ENCODE measurements at places on chromosomes 5 and 9.

DNA sequence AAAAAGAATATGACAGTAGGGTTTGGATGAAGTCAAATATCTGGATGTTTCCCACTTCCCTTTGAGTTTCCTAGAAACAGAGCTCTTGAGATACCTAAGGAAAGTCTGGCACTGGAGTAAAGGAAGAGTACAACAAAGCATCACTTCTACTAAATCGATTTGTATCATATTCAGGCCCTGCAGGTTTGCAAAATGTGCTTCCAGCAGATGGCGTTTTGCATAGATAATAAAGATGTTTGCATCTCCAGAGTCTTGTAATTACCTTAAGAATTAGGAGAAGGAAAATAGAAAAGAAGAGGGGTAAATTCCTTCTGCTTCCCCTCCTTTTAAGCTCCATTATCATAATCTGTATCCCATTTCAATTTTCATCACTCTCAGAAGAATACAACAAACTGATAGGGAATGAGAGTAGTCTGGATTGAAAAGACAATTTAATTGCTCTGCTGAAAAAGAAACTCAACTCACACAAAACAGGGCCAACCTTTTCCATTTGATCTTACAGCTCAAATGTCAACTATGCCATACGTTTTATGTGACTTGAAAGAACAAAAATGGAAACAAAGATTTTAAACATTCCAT lies 380.4 kb downstream of the PTPRD start:
- H3K27ac ChIP-seq: no peak overlapping the region
- no peaks in the 10 kb centered on the region for H3K4me1 ChIP-seq
- no peak for ATAC-seq
- H3K36me3 ChIP-seq: no peaks in the 10 kb centered on the region
- no peak overlapping the region for H3K4me3 ChIP-seq
- H3K27me3 ChIP-seq: no peaks in the 10 kb centered on the region

DNA sequence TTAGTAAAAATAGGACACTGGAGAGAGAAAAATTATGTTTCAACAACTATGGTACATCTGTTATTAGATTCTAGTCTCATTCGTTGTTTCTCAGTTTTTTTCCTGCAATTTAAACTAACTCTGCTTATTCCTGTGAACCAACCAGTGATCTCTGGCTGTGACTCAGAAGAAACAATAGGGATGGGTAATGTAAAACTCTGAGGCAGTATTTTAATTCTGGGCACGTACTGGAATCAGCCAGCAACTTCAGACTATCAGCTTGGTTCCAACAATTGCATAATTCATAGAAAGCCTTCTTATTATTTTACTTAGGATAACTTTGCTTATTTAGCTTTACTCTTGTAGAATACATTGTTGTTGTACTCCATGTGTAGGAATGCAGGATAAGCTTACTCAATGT lies 28.8 kb downstream of the MLLT3 start:
- no peaks in the 10 kb centered on the region for H3K27me3 ChIP-seq
- no peak overlapping the region for H3K27ac ChIP-seq
- H3K4me3 ChIP-seq: no peak overlapping the region
- ATAC-seq: no peak
- peaks cover 6% of the 10 kb centered on the region for H3K4me1 ChIP-seq

DNA sequence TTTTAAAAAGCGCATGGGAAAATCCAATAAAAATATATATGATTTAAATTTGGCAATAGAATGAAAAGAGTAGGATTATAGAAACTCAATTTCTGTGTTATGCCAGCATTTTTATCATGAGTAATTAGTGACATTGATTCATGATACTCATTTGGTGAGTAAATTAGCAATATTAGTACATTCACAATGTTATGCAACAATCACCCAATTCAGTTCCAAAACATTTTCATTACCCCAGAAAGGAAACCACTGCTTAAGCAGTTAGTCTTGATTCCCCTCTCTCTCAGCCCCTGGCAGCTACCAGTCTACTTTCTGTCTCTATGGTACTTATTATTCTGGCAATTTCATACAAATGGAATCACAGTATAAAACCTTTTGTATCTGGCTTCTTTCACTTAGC lies 27.0 kb downstream of the OSMR start:
- H3K27ac ChIP-seq: no peak overlapping the region
- H3K36me3 ChIP-seq: no peaks in the 10 kb centered on the region
- no peaks in the 10 kb centered on the region for H3K4me1 ChIP-seq
- no peak overlapping the region for H3K4me3 ChIP-seq
- no peaks in the 10 kb centered on the region for H3K27me3 ChIP-seq
- ATAC-seq: no peak

DNA sequence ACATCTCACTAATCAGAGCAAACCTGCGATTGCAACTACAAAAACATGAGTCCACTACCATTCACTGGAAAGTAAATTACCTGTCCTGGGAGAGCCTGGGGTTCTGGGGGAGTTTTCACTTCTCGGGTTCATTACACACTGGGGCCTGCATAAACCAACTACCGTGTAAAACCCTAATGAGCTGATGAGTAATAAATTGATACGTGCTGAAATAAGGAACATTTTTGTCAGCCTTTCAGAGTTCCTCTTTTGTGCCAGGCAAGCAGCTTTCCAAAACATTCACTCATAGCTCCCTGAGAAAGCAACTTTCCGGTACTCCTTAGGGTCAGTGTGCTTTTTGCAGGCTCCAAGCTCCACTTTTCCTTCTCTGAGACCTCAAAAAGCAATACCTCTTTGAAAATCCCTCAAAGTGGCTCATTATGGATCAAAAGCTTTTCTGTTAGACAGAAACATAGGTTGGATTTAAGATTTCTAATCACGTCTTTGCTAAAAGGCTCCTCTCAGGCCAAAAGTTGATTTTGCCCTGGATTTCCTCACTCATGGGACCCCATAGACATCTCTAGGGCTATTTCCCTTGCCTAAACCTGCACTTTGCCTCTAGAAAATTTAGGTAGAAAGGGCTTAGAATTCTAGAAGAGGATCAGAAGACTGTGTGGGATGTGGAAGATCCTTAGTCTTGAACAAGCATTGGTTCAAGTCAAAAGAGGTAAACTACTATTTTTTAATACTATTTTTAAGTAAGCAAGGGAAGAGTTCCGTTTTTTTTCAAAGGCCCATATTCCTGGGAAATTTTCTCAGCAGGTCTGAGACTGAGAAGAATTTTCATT lies 74.8 kb downstream of the ST8SIA4 start:
- no peaks in the 10 kb centered on the region for H3K27me3 ChIP-seq
- ATAC-seq: peak; percentile 96
- H3K4me3 ChIP-seq: peak overlapping the region; percentile 51
- peak overlapping the region; percentile 92 for H3K27ac ChIP-seq
- peaks cover 12% of the 10 kb centered on the region for H3K36me3 ChIP-seq

GRCh38 chr5:54021431-54022164 lies 288.8 kb downstream of the ARL15 start:
- no peaks in the 10 kb centered on the region for H3K4me1 ChIP-seq
- H3K4me3 ChIP-seq: no peak overlapping the region
- ATAC-seq: no peak
- peaks cover 23% of the 10 kb centered on the region for H3K36me3 ChIP-seq

GRCh38 chr9:137429974-137430722 lies 7.0 kb downstream of the NOXA1 start:
- peak; percentile 45 for ATAC-seq
- H3K4me1 ChIP-seq: peaks cover 14% of the 10 kb centered on the region
- H3K36me3 ChIP-seq: no peaks in the 10 kb centered on the region
- H3K27ac ChIP-seq: no peak overlapping the region

- H3K36me3 ChIP-seq: peaks cover 3% of the 10 kb centered on the region
- no peak for ATAC-seq
- H3K27ac ChIP-seq: no peak overlapping the region
- no peak overlapping the region for H3K4me3 ChIP-seq
- no peaks in the 10 kb centered on the region for H3K27me3 ChIP-seq
Measured at GRCh38 chr9:15867334-15867733, 314.5 kb downstream of the CCDC171 start.

DNA sequence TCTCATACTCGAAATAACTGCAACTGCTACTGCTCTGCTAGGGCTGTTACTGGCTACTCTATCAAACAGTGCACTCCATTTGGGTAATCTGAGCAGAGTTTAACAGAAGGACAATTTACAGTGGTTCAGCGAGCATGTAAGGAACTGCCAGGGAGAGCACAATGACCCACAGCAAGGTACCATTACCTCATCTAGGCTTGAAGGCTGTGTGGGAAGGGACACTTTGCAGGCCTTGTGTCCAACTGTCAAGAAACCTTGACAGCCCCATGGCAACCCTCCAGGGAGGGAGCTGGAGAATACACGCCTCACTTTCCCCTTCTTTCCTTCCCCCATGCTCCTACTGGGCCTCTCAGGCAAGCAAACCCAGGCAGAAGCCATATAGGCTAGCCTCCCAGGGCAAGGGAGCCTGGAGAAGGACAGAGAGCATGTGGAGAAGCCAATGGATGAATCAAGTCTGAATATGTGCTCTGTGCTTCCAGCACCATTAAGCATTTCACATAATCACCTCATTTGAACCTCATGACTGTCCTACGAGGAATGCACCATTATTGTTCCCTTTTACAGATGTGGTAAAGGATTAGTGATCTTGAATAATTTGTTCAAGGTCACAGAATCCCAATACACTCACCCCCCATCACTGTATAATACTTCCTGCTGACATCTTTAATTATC lies 49.9 kb upstream of the JAK2 start:
- no peak overlapping the region for H3K4me3 ChIP-seq
- H3K27me3 ChIP-seq: no peaks in the 10 kb centered on the region
- no peaks in the 10 kb centered on the region for H3K36me3 ChIP-seq
- no peak for ATAC-seq

- H3K4me1 ChIP-seq: no peaks in the 10 kb centered on the region
- no peak overlapping the region for H3K27ac ChIP-seq
- ATAC-seq: no peak
- H3K27me3 ChIP-seq: no peaks in the 10 kb centered on the region
- no peak overlapping the region for H3K4me3 ChIP-seq
Measured at GRCh38 chr5:146816775-146817387, 61.7 kb downstream of the PPP2R2B start.

GRCh38 chr5:72453246-72453775 lies 53.9 kb downstream of the ZNF366 start:
- no peaks in the 10 kb centered on the region for H3K36me3 ChIP-seq
- H3K4me1 ChIP-seq: peaks cover 43% of the 10 kb centered on the region
- ATAC-seq: no peak
- no peak overlapping the region for H3K4me3 ChIP-seq
- no peak overlapping the region for H3K27ac ChIP-seq

DNA sequence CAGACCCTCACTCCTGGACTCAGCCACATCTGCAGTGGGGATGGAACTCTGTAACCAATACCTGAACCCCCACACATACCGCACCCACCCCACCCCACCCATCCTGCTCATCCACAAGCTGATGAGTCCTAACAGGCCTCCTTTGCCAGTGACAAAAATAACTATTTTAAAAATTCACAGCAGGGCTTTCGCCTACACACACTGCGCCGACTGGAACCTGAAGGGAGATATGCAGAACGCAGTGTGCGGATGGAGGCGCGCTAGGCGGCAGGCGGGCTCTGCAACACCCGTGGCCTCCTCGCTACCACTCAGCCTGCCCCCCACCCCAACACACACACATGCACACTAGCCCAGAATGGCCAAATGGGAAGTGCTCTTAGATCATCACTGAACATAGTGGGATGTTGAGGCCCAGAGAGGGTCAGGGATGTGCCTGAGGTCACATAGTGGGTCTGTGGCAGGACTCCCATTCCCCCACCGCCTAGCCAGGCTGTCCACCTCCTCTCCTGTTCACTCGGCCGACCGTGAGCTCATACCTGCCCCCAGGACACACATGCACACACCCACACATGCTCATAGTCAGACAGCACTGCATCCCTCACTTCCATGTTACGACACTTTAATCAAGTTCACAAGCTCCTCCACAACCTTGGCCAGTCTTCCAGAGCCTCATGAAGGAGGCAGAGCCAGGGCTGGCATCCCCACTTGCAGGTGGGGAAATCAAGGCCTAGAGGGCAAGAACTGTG lies 6.3 kb upstream of the CAMK2A start:
- H3K4me3 ChIP-seq: no peak overlapping the region
- H3K27ac ChIP-seq: no peak overlapping the region
- no peaks in the 10 kb centered on the region for H3K36me3 ChIP-seq
- no peaks in the 10 kb centered on the region for H3K4me1 ChIP-seq
- ATAC-seq: no peak

DNA sequence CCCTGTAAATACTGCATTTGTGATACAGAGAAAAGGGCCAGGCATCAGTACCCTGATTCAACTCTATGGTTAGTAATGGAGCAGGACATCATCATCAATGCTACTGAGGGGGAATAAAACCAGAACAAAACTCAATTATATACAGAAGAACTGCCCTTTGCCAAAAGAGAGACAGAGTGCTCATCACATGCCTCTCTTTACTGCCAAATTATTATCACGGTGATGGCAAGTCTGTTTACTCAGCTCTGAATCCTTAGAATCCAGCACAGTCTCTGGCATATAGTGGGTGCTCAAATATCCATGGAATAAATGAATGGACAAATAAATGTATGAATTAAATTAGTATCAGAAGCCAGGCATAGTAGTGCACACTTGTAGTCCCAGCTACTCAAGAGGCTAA lies 130.2 kb downstream of the TTC39B start:
- peaks cover 8% of the 10 kb centered on the region for H3K4me1 ChIP-seq
- no peak for ATAC-seq
- peaks cover 10% of the 10 kb centered on the region for H3K36me3 ChIP-seq

GRCh38 chr9:3874449-3875360 lies 348.9 kb upstream of the RFX3 start:
- peaks cover 11% of the 10 kb centered on the region for H3K27me3 ChIP-seq
- H3K4me1 ChIP-seq: no peaks in the 10 kb centered on the region
- no peaks in the 10 kb centered on the region for H3K36me3 ChIP-seq
- no peak for ATAC-seq

DNA sequence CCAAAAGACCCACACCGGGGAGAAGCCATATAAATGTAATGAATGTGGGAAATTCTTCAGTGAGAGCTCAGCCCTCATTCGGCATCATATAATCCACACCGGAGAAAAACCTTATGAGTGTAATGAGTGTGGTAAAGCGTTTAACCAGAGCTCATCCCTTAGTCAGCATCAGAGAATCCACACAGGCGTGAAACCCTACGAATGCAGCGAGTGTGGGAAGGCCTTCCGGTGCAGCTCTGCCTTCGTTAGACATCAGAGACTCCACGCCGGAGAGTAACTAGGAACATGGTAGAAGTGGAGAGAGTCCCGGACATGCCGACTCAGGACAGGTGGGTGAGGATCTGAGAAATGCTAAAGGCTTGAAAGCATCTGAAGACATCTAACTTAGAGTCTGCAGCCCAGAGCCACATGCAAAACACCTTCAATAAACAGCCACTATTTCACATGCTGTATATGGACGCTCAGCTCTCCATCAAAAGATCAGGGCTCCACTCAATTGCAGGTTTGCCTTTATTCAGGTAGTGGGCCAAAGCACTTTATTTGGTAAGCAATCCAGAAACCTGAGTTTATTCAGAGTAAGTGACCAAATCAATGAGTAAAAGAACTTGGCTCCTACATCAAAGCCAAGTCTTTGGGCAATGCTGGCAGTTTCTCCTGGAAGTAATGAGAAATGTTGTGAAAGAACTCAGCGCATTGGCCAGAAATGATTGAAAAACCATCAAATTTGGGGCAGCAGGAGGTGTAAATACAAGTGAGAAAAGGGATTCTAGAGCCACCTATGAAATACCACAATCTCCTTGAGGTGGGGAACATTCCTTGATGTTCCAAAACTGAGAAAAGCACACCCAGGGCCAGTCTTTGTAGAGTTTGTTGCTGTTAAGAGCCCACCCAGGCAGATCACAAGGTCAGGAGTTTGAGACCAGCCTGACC lies 6.0 kb downstream of the RPL12 start:
- H3K27ac ChIP-seq: no peak overlapping the region
- peaks cover 19% of the 10 kb centered on the region for H3K4me1 ChIP-seq
- H3K36me3 ChIP-seq: peaks cover 99% of the 10 kb centered on the region
- no peaks in the 10 kb centered on the region for H3K27me3 ChIP-seq
- ATAC-seq: no peak

GRCh38 chr5:112663146-112663545 lies 74.5 kb upstream of the APC start:
- ATAC-seq: no peak
- H3K36me3 ChIP-seq: peaks cover 7% of the 10 kb centered on the region
- no peaks in the 10 kb centered on the region for H3K4me1 ChIP-seq
- H3K4me3 ChIP-seq: no peak overlapping the region

Data from stimulated activated memory B cell treated with anti-CD40 and anti-IgM and Interleukin-4, amounts not matched to agents 10 μg/mL and 1 μg/mL and 100 μg/mL, for 72 hours (primary cell).